ENCODE measurements at places on chromosomes 6 and 20.

DNA sequence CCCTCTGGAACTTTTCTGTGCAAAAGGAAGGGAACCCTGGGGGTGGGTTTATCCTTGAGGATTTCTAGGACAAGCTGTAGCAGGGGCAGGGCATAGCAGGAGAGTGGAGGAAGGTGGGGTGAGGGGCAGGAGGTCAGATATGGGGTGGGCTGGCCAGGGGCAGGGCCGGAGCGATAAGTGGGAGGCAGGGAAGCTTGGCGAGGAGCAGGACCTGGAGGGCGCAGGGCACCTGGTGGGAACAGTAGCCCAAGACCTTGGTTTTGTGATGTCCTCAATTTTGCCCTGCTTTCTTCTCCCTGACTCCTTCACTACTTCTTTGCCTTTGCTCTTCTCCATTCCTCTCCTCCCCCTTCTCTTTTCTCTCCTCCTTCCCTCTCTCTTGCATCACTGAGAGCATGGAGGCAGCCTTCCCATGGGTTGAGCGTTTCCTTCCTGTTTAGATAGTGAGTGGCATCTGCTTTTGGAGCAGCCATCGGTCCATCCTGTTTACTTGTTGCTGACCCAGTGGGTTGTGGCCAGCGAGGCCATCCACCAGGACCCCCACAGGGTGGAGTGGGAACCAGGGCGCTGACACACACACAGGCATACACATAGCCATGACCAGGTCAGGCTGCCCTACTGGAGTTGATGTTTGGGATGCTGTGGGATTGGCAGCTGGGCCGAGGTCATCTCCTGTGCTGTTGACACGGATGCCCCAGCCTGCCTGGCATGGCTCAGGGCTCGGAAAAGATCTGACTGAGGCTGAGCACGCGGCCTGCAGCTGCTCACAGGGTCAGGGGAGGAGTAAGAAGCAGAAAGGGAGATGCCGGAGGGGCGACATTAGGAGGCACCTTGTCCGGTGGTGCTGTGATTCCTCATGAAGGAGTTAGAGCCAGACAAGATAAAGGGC is 121.0 kb upstream of the RNF24 start:
- DNase-seq: no peak

DNA sequence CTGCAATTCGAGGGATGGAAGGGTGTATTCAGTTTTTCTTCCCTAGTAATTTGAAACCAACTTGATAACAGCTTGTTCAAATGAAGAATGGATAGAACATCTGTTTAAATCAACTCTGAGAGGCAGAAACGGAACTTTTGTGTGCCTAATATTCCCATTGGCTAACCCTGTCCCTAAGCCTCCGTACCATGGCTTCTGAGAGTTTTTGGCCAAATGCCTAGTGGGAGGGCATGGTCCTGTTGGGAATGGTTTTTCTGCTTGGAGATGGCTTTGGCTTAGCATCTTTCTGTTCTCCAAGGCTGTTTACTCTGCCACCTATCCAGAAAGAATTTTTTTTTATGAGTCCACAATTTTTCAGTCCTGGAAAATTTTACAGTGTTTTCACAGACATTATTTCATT is 126.7 kb upstream of the MLIP start:
- DNase-seq: no peak

GRCh38 chr20:57996465-57996864 is 232.0 kb downstream of the ANKRD60 start:
- DNase-seq: no peak

GRCh38 chr20:22861231-22861980 is 173.7 kb upstream of the SSTR4 start:
- no peak for DNase-seq

GRCh38 chr6:159074876-159075275 is 30.1 kb upstream of the TAGAP start:
- DNase-seq: no peak

DNA sequence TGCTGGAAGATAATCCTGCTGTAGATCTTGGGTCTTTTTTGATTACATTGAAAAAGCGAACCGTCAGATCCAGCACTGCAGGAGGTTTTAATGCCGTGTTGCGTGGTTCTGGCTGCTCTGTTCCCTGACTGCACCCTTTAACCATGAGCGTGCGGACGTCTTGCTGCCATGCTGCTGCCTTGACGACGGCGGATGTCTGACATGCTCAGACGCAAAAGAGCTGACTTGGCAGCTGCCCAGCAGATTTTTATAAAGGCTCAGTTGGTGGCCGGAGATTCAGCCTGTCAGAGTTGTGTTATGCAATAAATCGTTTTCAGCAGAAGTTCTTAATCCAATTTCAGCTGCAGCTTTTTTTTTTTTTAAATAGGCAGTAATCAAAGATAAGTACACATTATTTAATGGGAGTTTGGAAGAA is 119.4 kb downstream of the JARID2 start:
- peak; percentile 5 for DNase-seq

GRCh38 chr20:48294196-48294595 is 508.9 kb upstream of the SULF2 start:
- no peak for DNase-seq

- no peak for DNase-seq
These were observed 158.1 kb downstream of the SOX4 start for GRCh38 chr6:21751608-21752007.

- DNase-seq: no peak
These were observed 93.2 kb downstream of the FOXA2 start for GRCh38 chr20:22491194-22491505.

- DNase-seq: no peak
These were observed 140.6 kb downstream of the OPN5 start for GRCh38 chr6:47922391-47922790.

DNA sequence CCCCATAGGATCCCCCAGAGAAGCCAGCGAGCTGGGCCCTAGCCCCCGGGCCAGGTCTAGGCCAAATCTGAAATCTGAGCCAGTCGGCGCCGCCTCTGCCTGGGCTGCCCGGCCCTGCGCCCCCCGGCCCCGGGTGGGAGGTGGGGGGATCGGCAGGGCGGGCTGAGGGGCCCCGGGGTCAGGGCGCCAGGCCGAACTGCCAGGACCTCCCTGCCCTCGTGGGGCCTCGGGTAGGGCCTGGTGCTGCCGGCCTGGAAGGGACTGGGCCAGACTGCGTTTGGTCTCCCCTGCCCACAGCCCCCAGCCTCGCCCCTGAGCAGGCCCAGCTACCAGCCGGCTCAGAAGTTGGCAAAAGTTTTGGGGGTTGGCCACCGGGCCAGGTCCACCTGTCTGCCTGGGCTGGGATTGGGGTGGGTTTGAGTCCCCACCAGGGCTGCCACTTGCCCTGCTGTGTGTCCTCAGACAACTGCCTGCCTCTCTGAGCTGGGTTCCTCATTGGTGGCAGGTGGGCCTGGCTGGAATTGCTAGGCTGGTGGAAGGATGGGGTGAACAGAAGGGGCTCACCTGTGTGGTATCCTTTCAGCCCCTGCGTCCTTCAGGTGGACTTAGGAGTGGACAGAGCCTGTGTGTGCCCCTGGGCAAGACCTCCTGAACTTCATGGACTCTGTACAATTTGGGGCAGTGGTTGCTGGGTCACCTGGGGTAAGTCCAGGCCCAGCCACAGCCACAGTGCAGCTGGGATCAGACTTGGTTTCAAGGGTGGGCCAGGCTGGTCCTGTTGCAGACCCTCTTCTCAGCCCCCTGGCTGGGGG is 801 bp downstream of the SRC start:
- no peak for DNase-seq

GRCh38 chr6:154267508-154268106 is 89.0 kb downstream of the IPCEF1 start:
- no peak for DNase-seq

- DNase-seq: no peak
These were observed 28.9 kb downstream of the ASIP start for GRCh38 chr20:34269996-34270627.

GRCh38 chr6:73455865-73456629 is 4.0 kb upstream of the CGAS start:
- no peak for DNase-seq

- DNase-seq: no peak
These were observed 209.1 kb upstream of the JARID2 start for GRCh38 chr6:15036690-15037245.

DNA sequence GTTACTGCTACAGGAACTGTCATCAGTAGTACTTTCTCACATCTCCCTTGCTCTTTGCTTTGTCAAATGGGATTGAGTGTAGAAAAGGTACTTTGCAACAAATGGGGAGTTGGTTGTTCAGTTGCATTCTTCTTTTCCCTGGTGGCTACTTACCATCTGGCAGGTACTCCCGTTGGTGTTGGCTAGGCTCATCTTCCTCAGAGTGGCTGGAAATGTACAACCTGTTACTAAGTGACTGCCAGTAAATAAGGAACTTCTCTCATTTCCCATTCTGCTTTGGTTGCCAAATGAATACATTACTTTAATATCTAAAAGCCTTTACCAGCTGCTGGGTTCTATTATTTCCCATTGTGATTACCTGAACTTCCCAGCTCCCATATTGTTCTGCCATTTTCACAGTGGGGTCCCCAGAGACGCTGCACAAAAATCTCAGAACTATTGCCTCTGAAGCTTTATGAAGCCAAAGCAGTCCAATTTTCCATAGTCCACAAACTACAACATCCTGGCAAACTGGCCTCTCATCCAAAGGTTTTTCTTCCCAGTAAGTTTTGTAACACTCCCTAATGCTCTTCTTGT is 229.7 kb upstream of the HTR1E start:
- DNase-seq: no peak

GRCh38 chr6:18451756-18452155 is 64.6 kb downstream of the RNF144B start:
- no peak for DNase-seq

DNA sequence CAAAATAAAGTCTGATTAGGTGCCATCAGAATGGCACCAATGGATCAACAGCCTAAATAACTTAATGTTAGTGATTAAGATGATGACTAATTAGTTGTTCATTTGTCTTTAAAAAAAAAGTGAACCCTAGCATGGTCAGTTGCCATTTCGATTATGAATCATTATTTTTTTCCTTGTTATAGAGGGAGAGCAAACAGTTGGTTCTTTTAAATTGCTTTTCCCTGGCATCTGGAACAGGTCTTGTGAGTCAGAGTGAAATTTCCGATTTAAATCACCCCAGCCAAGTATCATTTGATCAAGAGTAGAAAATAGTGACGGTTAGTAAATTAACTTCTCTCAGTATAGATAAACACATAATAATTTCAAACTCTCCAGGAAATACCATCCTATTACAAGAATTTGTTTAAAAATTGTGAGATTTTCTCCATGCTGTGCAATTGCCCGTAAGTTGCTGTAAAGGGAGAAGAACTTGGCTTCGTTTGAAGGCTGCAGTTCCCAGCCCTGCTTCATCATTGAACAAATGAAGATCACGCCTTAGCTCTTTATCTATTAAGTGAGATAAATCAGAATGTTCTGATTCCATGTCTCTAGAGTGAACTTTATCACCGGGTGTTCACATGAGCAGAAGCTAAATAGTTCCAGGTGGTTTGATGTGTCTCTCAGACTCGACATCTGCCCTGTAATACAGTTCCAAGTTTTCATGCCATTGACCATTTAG is 741.3 kb downstream of the DOK5 start:
- DNase-seq: no peak

- no peak for DNase-seq
These were observed 25.3 kb downstream of the ACSS1 start for GRCh38 chr20:25032478-25033264.

DNA sequence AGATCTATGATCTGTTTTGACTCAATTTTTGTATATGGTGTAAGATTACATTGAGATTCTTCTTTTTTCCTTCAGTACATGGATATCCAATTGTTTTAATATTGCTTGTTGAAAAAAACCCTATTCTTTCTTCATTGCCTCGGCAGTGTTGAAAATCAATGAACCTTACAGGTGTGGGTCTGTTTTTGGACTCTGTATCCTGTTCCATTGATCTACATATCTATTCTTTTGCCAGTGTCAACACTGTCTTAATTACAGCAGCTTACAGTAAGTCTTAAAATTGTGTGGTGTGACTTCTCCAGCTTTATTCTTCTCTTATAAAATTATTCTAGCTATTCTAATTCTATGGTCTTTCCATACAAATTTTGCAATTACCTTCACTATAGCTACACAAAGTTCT is 81.8 kb upstream of the KCNK16 start:
- DNase-seq: no peak

DNA sequence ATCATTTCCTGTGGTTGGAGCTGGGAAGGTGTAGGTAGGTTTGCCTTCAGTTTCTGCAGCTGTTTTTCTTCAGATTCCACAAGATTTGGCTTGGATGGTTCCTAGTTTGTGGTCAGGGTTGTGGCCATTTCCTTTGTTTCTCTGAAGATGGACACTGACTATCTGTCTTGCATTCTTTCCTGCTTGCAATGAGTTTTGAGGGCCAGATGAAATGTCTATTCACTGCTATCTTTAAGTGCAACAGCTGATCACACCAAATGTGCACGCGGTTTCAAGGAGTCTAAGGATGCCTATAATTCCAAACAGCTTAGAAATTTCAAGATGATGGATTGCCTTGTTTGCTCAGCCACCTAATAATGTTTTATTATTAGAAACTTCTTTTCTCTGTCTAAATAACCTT is 28.4 kb downstream of the IL20RA start:
- no peak for DNase-seq

GRCh38 chr20:10217721-10218410 is 764 bp upstream of the SNAP25 start:
- no peak for DNase-seq

DNA sequence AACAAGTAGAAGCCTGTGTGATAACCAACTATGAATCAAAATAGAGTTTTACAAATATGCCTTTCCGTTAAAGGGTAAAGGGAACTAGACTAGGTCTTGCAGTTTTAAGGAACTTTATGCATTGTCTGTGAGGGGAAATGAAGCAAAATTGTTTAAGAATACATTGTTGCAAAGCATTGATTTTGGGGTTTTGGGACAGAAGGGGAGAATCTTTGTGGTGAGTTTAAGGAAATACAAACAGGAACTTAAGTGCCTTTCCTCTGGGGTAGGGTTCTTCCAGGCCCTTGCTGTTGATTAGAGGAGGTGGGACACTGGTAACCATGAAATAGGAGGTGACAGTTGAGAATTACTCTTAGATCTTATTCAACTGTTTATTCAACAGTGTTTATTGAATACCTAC is 4.7 kb downstream of the MAPK14 start:
- no peak for DNase-seq

GRCh38 chr6:47631269-47631772 is 67.1 kb upstream of the ADGRF4 start:
- DNase-seq: no peak

- DNase-seq: no peak
These were observed 106.2 kb downstream of the TULP4 start for GRCh38 chr6:158418501-158418900.

DNA sequence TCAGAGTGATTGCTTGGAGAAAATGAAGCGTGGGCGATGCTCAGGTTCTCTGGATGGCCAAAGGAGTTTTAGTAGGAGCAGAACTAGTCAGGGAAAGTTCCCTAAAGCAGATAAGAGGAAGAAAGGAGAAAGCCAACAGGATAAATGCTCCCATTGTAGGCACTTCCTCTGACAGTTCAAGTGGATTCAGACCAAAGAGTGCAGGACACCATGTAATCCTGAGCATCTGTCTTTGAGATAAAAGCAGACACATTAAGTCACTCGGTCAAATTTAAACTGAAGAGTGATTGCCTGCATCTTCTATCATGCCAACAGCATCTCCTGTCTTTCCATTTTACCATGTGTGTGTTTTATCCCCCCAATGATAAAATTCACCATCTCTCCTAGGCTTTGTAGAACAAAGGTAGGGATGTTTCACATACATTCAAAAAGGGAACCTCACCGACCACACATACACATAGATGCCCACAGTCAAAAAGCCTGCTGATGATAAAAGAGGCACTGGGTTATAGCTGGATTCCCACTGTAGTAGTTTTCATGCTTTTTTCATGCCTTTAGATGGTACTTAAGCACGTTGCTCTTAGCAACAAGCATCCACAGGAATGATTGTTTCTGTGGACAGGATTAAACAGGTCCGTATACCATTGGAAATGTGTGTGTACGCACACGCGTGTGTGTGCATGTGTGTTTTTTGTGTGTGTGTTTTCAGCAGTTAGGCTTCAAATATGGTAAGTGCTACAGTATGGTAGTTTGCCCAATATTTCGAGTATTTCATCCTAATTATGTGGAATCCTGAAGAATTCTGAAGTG is 7.0 kb downstream of the GRIK2 start:
- no peak for DNase-seq

Data from stimulated activated CD4-positive, alpha-beta T cell treated with anti-CD3 and anti-CD28 coated beads, Interleukin-15, amount 100 ng/mL, for 1 hour (primary cell).